OCI-LY7 (cell line): ENCODE measurements at places on chromosomes 6 and 20. TPM values are rescaled to one million over a fixed set of nuclear protein-coding genes. Genes with fewer than 3 reads are reported as not detected.

Gene NKAIN4
- not detected in 2 replicates for total RNA-seq

Gene SLC22A1
- total RNA-seq = 0.35 TPM in 1 of 2 replicates, not detected in the other

DNA sequence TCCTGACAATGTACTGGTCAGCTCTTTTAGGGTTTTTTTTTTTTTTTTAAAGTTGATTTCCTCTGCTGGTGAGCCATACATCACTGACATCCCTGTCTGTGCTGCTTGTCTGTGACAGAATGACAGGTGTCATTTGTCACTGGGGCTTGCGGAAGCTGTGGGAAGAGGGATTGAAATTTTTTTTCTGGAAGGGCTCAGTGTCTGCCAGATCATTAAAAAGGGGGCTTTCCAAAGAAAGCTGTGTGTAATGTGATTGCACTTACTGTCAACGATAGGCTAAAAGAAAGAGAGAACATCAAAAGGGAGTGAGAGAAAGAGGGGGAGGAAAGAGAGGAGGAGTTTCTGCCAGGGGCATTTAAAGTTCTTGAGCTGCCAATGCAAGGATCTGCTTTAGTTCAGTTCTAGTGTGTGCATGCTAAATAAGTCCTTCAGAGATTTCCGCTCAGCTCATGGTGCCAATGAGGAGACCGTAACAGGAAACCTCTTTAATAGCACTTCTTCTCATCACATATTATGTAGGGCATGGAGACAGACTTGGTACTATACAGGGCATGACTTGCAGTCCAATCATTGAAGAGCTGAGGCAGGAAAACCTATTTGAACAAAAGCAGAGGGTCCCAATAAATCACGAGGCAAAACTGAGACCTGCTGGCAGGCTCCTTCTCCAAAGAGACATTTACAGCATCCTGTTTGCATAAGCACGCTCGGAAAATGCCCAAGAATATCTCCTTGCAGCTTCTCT, 177.2 kb downstream of the TSHZ2 start:
- no peak for DNase-seq

GRCh38 chr20:46951405-46951804, 56.8 kb downstream of the EYA2 start:
- DNase-seq = no peak

Gene ESR1
- not detected in 2 replicates for total RNA-seq

- DNase-seq = peak; percentile 81
These were observed 11.5 kb downstream of the HLA-DPA1 start for GRCh38 chr6:33061987-33062386.

Gene OXT
- total RNA-seq = not detected in 2 replicates

GRCh38 chr6:119267126-119267905, 82.2 kb downstream of the MAN1A1 start:
- DNase-seq = no peak

Gene LINC00237
- total RNA-seq = not detected in 2 replicates

- DNase-seq = no peak
These were observed 62.7 kb downstream of the EDN3 start for GRCh38 chr20:59363101-59363500.
